Stimulated activated CD4-positive, alpha-beta T cell treated with anti-CD3 and anti-CD28 coated beads, TNF-alpha, amount 100 ng/mL, for 24 hours (primary cell): ENCODE measurements at places on chromosomes 13 and 19.

DNA sequence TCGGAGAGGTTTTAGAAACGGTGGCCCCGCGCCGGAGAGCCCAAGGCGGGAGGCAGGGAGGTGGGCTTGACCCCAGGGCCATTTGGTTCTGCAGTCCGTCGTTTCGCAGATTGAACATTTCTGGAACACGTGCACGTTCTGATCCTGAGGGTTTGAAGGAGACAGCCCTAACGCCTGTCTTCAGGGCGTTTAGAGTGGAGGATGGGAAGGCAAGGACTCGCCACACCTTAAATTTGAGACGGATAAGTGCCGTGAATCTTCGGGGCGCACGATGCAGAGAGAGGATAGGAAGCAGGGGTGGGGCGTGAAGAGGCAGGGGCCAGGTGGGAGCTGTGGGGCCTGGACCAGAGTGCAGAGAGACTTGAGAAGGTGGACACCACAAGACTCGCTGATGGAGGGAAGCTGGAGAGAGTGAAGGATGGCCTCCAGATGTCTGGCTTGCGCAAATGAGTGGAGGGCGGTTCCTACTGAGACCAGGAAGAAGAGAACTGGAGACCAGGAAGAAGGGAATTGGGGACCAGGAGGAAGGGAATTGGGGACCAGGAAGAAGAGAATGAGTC, 804 bp upstream of the MIER2 start:
- no peak for DNase-seq

DNA sequence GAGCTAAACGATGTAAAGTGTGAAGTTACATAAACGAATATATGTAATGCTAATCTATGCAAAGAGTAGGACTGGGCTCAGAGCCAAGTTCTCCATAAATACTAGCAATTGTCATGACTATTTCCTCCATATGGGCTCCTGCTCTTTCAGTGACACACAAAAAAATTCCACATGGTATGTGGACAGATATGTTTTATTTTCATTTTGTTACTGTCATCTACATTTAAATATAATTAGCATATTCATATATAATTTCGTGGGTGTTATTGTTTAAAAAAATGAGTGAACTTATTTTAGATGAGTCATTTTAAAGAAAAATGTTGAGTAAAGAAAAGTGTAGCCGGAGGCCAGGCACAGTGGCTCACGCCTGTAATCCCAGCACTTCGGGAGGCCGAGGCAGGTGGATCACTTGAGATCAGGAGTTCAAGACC, 5.0 kb upstream of the IGSF23 start:
- no peak for DNase-seq

DNA sequence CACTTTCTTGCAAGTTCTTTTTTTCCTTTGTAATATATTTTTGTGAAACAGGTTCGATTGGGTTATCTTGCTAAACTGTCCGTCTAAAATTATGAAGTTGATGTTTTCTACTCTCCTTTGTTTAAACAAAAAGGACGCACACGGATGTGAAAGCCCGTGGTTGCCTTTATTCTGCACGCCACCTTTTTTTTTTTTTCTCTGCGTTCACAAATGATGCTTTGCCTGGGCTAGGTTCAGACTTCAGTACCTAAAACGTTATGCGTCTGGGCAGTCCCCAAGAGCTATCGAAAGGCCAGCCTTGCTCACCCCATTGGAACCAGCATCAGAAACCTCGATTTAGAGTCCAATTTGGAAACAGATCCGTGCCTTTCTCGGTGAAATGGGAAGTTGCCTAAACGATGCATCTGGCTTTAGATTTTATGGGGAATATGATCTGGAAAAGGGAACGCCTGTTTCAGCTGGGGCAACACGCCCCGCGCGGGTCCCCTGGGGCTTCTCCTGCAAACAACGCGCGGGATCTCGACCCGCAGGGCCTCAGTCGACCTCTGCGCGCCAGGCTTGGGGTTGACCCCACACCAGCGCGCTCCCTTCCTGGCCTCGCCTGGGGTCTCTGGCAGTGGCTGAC, 113.9 kb downstream of the KCNRG start:
- no peak for DNase-seq

DNA sequence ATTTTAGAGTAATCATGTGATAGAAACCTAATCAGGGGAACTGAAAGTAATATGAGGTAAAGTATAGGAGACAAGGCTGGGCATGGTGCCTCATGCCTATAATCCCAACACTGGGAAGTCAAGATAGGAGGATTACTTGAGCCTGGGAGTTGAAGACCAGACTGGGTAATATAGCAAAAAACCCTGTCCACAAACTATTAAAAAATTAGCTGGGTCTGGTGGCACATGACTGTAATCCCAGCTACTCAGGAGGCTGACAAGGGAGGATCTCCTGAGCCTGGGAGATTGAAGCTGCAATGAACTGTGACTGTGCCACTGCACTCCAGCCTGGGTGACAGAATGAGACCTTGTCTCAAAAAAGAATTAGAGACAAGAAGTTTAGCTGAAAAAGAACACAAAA, 469.9 kb downstream of the GPC5 start:
- DNase-seq: no peak

GRCh38 chr13:42873081-42873480, 91.7 kb downstream of the FAM216B start:
- no peak for DNase-seq

GRCh38 chr19:43482193-43482592, 16.8 kb upstream of the LYPD3 start:
- no peak for DNase-seq

GRCh38 chr13:91357613-91358386, 10.3 kb downstream of the MIR17HG start:
- DNase-seq: no peak

DNA sequence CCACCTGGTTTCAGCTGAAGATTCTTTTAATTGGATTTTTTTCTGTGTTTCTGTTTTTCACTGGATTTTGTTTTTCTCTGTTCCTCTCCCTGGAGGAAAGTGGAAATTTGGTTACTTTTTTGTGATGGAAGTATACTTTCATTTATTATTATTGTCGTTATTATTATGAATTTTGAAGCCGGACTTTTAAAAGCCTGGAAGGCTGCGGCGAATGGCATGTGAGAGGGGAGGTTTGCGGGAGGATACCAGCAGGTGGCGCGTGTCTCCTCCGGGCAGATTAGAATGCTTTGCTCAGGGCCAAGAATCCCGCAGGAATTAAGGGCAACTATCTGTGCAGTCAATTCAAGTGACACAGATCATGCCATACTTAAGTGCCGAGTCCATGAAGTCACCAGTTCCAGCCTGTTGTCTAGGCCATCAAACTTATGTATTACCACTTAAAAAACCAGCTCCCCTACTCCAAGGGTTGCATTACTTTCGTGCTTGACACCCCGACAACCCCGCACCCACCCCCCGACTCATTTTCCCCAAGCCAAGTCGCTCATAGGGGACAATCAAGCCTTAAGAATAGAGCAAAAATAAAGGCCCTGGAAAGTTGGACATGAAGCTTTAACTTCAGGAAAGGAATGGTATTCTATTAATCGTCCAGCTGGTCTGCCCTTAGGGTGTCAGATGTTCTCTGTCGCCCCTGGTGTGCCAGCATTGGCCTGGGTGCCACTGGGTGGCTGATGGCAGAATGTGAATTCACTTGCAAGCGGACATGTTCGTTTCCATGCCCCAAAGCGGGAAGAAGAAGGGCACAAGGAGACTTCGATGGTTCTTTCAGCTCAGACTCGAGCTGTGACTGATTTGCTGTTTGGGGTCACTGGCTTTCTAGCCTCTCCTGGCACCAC, 1.3 kb upstream of the LRCH1 start:
- DNase-seq: peak; percentile 29

GRCh38 chr13:75752826-75753225, 116.7 kb downstream of the LMO7 start:
- DNase-seq: no peak

DNA sequence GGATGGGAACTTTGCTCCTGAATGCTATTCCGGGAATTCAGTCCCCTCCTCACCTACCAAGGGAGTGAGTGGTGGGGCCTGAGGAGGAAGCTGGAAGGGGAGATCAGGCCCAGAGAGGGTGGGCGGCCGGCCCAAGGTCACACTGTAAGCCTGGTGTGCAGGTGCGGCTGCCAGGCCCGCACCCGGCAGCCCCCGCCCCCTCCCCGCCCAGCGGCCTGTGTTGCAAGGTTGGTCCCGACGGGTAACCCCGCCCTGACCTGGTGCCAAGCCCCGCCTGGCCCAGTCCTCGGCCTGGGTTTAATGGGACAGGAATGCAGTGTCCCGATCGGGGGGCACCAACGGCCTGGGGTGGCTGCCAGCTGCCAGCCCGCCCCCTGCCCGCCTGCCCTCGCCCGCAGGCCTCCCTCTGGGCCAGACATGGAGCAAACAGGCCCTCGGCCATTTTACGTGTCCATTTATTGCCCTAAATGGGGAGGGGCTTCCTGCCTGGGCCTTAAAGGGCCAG, 5.5 kb downstream of the ZBTB7A start:
- no peak for DNase-seq

DNA sequence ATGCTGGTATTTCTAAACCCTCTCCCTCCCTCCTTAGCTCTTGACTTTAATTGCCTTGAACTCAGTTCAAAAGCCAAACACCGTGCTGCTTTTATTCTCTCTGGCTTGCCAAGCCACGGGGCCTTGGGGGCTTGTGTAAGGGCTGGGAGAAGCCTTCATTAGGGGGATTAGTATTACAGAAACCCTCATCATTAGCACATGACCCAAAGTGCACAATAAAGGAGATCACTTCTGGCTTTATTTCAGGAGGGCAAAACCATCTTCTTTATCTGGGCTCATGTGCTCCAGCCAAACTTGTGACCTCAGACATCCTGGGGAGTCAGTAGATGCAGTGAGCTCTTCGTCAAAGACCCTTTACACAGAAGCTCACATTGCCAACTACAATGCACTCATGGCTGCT, at the start of gene DCT:
Gene DCT, minus strand, starts transcription at position 67 of the 400 bp plus-strand sequence. CDS start 427 bp downstream, outside the sequence.
- DNase-seq: no peak

GRCh38 chr13:98278068-98278724, 101.1 kb upstream of the RNF113B start:
- DNase-seq: no peak

DNA sequence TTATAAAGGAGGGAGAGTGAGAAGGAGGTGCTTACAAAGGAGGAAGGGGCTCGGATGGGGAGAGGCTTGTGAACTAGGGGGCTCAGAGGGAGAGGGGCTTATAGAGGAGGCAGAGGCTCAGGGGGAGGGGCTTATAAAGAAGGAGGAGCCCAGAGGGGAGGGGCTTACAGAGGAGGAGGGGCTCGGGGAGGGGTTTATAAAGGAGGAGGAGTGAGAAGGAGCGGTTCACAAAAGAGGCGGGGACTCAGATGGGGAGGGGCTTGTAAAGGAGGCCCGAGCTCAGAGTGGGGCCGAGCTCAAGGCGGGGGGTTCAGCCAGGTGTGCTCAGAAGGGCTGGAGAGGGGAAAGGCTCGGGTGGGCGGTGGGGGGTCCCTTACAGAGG, 500 bp downstream of the SMIM24 start:
- no peak for DNase-seq

- no peak for DNase-seq
These were observed 38.7 kb upstream of the GRTP1 start for GRCh38 chr13:113402471-113403254.

GRCh38 chr13:45231305-45231704, 30.5 kb upstream of the KCTD4 start:
- DNase-seq: no peak

- DNase-seq: no peak
These were observed 90.4 kb upstream of the PEG3 start for GRCh38 chr19:56930647-56931535.

GRCh38 chr13:95050800-95051615, 250.2 kb downstream of the ABCC4 start:
- DNase-seq: no peak

DNA sequence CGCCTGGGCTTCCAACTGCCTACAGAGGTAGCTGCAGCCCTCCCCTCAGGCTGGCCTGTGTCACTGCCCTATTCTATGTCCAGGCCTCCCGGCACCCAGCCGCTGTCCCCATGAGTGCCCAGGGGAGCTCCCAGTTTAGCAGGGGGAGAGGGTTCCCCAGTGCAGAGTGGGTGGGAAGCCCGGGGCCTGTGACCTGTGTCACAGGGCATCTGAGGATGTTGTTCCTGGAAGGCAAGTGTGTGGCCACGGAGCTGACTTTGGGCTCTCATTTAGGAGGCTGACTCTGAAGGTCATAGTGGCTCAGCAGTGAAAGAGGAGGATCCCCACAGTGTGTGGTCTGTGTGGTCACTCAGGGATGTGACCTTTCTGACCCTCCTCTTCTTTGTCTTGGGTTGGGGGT, 25.1 kb downstream of the PPP1R37 start:
- DNase-seq: no peak

- DNase-seq: no peak
These were observed 36.8 kb upstream of the ZNF681 start for GRCh38 chr19:23795462-23795861.

DNA sequence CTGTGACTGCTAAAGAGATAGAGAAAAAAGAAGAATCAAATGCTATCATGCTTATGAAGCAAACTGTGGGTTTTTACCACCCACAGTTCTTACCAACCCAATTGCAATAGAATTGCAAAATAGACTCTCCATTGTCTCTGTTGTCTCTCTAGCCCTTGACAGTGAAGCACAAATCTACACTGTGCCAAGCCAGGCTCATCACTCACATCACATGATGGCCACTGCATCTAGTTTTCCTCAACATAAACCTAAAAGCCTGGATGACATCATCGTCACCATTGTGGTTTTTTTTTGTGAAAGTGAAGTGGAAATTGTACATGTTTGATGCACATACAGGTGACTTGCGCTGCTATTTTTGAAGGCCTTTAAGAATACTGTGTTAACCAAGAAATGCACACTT, 56.1 kb downstream of the KL start:
- DNase-seq: no peak

DNA sequence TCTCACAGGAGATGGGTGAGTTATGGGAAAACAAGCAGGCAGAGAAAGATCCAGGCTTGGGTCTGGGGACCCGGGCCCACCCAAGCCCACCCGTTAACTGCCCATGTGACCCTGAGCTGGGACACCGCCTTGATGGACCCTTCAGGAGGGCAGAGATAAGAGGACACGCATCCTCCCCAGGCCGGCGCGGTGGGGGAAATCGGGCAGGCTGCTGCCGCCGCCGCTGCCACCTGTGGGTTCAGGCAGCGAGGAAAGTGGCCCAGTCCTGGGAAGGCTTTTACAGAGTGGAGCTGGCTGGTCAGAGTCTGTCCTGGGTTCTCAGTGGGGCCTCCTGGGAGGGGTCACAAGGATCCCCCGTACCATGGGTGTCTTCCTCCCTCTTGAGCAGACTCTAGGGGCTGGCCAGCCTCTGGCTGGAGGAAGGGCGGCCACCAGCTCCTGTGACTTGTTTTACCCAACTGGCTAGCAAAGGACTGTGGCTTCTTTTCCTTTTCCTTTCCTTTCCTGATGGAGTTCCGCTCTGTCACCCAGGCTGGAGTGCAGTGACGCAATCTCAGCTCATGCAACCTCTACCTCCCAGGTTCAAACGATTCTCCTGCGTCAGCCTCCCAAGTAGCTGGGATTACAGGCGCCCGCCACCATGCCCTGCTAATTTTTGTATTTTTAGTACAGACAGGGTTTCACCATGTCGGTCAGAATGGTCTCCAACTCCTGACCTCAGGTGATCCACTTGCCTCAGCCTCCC, 155.4 kb downstream of the KDM4B start:
- no peak for DNase-seq
